Cardiac septum (tissue), 1 donor: ENCODE measurements at places on chromosomes 7 and 10. TPM values are rescaled to one million over a fixed set of nuclear protein-coding genes. Genes with fewer than 3 reads are reported as not detected.

DNA sequence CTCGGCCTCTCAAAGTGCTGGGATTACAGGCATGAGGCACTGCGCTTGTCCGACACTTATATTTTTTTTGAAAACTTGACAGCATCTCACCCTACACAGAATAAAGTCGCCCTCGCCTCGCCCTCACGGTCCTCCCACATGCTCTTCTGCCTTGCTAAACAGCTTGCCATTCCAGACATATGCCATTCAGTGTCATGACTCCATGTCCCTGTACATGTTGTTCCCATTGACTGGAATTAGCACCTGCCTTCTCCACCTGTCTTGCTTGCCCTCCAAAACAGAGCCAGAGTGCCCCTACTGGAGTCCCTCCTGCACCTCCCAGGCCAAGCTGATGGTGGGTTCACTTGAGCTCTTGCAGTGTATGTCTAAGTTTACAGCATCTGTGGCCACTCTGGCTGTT lies 6.2 kb downstream of the NIPSNAP2 start:
- no peak for DNase-seq

DNA sequence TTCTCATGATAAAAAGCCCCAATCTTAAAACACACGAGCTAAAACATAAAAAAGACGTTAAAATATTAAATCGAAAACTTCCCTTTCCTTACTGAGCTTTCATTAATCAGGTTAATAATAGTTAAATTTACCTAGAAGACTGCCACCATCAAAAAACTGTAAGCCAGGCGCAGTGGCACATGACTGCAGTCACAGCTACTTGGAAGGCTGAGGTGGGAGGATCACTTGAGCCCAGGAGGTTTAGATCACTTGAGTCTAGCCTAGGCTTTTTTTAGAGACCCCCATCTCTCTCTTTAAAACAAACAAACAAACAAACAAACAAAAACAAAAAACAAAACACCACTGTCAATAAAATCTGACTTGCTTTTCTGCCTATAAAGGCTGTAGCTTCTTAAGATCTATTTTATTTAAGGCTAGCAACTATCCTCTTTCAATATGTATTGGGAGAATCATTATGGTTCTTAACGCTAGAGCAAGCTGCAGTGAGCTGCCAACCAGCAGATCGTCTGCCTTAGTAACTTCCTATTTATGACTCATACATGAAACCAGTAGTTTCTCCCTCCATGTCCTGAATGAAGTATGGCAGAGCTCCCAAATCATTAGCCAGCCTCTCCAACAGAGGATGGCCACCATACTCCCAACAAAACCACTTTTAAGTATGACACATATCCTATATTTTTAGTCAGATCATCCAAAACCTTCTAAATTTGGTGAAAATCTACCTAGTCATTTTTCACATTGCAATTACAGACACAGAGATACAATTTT lies 163.7 kb downstream of the SRPK2 start:
- DNase-seq, result no peak

DNA sequence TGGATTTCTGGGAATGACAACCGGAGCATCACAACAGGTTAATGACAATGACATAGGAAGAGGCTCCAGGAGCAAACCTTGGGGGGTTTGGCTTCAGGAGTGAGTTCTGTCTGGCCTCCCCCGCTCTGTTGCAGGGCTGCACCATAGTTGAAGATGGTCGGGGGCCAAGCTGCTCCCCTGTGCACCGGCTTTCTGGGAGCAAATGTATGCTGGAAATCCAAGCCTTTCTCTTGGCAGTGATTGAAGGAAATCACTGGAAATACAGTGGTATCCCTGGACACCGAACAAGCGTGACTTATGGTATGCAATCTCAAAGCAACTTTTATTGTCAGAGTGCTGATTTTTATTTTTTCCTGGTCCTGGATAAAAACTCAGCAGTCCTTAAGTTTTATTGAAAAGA lies 251.9 kb upstream of the ZNF32 start:
- no peak for DNase-seq

GRCh38 chr10:58700591-58700990 lies 187.9 kb downstream of the BICC1 start:
- no peak for DNase-seq

DNA sequence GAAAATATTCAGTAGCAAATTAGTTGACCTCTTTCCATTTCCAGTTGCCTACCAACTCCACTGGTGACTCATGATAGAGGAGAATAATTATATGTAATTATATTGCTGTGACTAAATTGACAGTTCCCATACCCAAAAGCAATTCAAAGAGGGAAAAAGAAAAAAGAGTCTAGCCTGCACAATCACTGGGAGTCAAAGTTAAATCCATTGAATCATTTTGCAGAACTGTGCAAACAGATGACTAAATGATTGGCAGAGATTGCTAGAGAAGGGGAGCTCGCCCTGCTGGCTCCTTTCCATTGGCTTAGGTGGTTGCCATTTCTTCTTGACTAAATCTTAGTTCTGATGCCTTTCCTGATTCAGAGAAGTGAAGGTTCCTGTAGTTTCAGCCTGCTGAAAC lies 1228.6 kb upstream of the SORCS1 start:
- DNase-seq, result no peak

GRCh38 chr7:71009636-71010035 lies 122.3 kb upstream of the GALNT17 start:
- no peak for DNase-seq

GRCh38 chr10:34988397-34989067 lies 101.6 kb downstream of the CUL2 start:
- no peak for DNase-seq

DNA sequence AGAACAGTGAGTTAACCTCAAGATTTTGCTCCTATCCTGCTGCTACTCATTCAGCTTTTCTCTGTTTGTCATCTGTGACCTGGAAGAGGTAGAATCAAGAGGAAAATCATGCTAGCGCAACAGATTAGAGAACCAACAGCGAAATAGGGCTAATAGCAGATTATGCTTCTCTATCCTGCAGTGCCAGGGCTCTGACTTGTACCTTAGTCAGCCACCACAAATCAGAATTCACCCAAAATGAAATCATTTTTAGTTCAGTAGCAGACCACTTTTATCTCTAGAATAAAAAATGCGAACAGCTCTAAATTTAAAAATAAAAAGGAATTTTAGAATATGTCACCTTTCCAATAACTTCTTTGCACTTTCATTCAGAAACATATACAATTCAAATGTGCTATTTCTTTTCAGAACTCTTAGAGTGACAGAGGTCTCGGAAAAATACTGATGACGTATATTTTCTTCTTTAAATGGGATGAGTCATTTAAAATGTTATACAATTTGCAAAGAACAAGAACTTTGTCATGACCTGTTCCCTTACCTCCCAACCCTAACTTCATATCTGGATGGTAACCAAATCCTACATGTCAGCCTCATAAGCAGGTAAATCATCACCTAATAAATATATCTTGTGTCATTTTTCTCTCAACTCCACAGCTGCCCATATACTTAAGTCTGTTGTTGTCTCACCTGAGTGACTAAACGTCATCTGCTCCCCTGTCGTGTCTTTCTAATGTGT lies 896.4 kb downstream of the PCDH15 start:
- no peak for DNase-seq

GRCh38 chr7:134992626-134993179 lies 6.4 kb downstream of the AGBL3 start:
- DNase-seq, result no peak

- no peak for DNase-seq
Measured at GRCh38 chr7:1486571-1486970, 17.6 kb downstream of the INTS1 start.

GRCh38 chr7:30913821-30914515 lies 2.3 kb downstream of the AQP1 start:
- DNase-seq, result no peak

DNA sequence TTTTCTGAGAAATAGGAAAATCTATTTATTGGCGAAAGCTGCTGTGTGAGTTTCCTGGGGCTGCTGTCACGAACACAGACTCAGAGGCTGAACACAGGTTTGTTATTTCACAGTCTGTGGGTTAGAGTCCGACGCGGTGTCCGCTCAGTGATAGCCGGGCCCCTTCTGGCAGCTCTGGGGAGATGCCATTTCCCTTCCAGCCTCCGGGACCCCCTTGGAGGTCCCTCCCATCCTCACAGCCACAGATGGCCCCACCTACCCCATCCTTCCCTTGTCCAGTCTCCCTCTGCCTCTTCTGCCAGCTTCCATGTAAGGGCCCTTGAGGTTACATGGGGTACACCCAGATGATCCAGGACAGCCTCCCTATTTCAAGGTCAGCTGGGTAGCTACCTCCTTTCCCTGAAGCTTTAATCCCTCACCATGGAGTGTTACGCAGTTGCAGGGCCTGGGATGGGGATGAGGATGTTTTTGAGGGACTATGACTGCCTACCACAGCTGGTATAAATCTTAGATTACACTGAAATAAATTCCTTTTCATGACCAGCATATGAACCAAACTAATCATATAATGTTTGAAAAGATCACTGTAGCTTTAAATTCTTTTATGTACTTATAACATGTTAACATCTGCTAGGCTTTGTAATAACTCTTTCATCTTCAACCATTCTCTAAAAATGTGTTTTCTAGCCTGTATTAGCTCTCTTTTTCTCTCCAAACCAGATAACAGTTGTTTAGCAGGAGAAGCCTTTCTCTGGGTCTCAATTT lies 98.5 kb downstream of the WDR37 start:
- DNase-seq, result no peak

- DNase-seq, result no peak
Measured at GRCh38 chr10:70334526-70335245, 47.7 kb downstream of the LRRC20 start.

GRCh38 chr10:98427011-98427515 lies 12.1 kb upstream of the PYROXD2 start:
- no peak for DNase-seq

GRCh38 chr10:110023785-110024465 lies 16.1 kb downstream of the ADD3 start:
- DNase-seq, result no peak

DNA sequence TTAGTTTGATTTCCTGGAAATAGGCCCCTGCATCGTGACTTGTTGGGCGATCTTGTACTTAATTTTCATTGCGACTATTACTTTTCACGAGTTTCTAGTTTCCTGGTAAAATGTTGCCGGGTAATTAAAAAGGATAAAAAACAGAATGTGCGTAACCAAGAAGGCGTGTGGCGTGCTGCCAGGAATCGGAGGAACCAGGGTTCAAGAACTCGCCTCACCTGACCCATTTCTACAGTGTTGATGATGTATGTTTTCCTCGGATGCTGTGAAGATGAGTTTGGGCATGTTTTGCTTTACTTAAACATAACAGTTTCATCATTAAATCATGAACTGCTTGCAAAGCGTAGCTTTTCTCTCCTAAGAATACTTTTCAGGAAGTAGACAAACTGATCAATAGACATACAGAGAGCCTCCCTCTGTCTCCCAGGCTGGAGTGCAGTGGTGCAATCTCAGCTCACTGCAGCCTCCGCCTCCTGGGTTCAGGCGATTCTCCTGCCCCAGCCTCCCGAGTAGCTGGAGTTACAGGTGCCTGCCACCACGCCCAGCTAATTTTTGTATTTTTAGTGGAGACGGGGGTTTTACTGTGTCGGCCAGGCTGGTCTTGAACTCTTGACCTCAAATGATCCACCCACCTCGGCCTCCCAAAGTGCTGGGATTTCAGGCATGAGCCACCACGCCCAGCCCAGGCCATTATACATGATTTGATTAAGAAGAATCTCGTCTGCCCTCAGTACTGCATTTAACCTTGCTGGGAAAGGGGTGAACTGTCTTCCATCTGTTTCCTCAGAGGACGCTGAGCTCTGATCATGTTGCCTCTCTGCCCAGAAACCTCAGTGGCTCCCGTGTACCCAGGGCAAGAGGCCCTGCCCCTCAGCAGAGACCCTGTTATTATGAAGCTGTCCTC lies 9.1 kb downstream of the FOXK1 start:
- no peak for DNase-seq

DNA sequence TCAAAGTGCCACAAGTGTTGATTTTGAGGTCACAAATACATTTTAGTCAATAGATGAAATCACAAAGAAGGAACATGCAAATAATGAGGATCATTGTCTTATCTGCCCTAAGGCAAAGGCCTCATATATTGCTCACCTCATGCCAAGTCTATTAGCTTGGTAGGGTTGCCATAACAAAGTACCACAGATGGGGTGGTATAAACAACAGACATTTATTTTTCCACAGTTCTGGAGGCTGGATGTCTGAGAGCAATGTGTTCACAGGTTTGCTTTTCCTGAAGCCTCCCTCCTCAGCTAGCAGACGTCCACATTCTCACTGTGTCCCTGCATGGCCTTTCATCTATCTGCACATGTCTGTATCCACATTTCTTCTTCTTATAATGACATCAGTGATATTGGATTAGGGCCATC lies 59.6 kb downstream of the RELN start:
- DNase-seq, result no peak

GRCh38 chr7:105610165-105610930 lies 29.1 kb upstream of the EFCAB10 start:
- DNase-seq, result no peak

DNA sequence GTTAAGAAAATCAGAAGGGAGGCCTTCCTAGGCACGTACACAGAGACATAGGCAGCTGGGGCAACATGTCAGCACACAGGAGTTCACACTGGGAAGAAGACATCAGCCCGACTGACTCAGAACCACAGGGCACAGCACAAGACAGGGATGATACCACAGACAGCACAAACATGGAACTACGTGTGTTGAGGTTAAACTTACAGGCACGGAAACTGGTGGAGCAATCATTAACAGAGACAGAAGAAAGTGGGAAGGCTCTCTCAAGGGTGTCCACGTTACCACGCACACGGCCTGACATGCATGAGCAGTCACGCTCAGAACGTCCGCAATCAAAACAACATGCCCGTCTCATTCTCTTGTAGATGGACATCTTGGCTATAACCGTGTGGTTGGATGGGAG lies 636.4 kb downstream of the KCNMA1 start:
- no peak for DNase-seq

GRCh38 chr10:13349463-13350274 lies 1.6 kb upstream of the SEPHS1 start:
- peak; percentile 78 for DNase-seq

- DNase-seq, result no peak
Measured at GRCh38 chr7:1087952-1088920, at the start of gene GPER1. Gene GPER1 (plus strand): TSS chr7:1088113. CDS start chr7:1091729, 3,616 bp downstream.

- no peak for DNase-seq
Measured at GRCh38 chr7:36204929-36205635, 52.0 kb downstream of the EEPD1 start.

GRCh38 chr10:32061440-32061839 lies 5.2 kb upstream of the KIF5B start:
- DNase-seq, result no peak

- DNase-seq, result no peak
Measured at GRCh38 chr7:82950436-82950835, 212.2 kb downstream of the PCLO start.

Gene SEC61G
- total RNA-seq, result 102 TPM

Gene CALCR
- total RNA-seq, result not detected

Gene CXCL12
- 121 TPM for total RNA-seq

Gene GIMAP2
- total RNA-seq, result 3.1 TPM

Gene CYP2C19
- total RNA-seq, result not detected

Gene ENTPD1
- total RNA-seq, result 14.7 TPM

Gene HSPA12A
- total RNA-seq, result 8.1 TPM

Gene ZNF735
- total RNA-seq, result not detected

Gene SMKR1
- not detected for total RNA-seq

Gene CNPY1
- total RNA-seq, result not detected

Gene PHYH
- 101 TPM for total RNA-seq

Gene CYP51A1
- total RNA-seq, result 32.6 TPM

Gene FKBP6
- not detected for total RNA-seq
